ENCODE measurements at places on chromosomes 3 and 15. TPM values are rescaled to one million over a fixed set of nuclear protein-coding genes. Genes with fewer than 3 reads are reported as not detected.

- no peak overlapping the region for H3K4me3 ChIP-seq
- H3K36me3 ChIP-seq: no peaks in the 10 kb centered on the region
- no peak overlapping the region for H3K27ac ChIP-seq
- no peaks in the 10 kb centered on the region for H3K4me1 ChIP-seq
- no peaks in the 10 kb centered on the region for H3K27me3 ChIP-seq
- no peak for DNase-seq
These were observed 463.3 kb downstream of the MAGI1 start for GRCh38 chr3:65575376-65575840.

DNA sequence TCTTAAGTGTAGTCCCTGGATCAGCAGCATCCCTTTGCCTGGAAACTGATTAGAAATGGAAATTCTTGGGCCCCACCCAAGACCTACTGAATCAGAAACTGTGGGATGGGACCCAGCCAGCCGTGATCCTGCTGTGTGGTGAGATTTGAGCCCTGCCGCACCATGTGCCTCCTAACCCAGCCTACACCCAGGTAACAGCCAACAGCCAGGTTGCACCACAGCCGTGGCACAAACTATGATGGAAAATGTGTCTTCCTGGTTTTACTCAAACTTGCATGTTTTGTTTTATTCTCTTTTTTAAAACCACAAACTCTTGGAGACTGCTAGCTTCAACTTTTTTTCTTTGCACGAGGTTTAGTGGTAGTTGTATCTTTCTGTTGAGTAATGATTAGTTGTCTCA, 2.6 kb downstream of the LIMD1 start:
- peak overlapping the region; percentile 17 for H3K4me3 ChIP-seq
- DNase-seq: no peak
- H3K27me3 ChIP-seq: no peaks in the 10 kb centered on the region
- peaks cover 18% of the 10 kb centered on the region for H3K4me1 ChIP-seq

DNA sequence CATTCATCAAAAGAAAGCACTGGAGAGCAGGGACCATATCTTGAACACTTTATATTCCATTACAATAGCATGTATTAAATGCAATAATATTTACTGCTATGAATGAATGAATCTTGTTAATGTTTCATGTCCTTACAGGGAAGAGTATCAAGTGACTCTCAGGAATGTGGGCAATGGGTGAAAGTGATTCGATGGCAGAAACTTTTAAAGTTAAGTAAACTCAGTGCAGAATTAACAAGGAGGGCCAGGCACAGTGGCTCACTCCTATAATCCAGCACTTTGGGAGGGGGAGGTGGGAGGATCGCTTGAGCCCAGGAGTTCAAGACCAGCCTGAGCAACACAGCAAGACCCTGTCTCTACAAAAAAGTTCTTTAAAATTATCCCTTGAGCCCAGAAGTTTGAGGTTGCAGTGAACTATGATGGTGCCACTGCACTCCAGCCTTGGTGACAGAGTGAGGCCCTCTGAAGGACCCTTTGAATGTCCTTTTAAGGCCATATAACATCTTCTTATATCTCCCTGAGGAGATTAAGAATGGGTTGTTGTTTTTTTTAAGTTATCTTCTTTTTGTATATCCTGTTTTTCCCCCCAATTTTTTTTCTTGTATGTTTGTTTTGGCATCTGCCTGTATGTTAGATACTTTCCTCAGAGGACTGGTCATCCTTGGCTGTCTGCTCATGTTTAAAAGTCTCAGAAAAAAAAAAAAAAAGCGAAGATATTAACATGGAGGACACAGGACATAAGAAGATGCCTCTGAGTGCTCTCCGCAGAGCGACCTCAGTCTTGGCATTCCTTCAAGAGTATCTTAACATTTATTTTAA, 9.6 kb upstream of the FSIP1 start:
- no peak for DNase-seq
- H3K27me3 ChIP-seq: no peaks in the 10 kb centered on the region
- H3K4me1 ChIP-seq: no peaks in the 10 kb centered on the region
- H3K27ac ChIP-seq: no peak overlapping the region
- H3K4me3 ChIP-seq: no peak overlapping the region
- H3K36me3 ChIP-seq: no peaks in the 10 kb centered on the region

DNA sequence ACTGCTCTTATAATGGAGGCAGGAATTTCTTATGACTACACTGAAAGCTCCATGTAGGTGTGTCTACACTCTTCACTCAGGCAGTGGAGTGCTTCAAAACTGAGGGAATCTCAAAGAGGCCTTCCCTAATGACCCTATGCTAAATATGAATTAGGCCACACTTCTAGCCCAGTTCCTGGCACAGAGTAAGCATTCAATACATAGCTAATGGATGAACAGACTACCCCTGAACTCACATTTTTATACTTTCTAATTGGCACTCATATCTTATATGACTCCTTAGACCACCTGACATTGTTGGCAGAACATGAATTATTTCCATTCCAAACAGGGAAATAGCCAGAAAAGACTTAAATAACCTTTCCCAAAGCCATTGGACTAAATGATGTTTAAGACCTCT, 3.4 kb downstream of the RARRES1 start:
- no peaks in the 10 kb centered on the region for H3K36me3 ChIP-seq
- peaks cover 7% of the 10 kb centered on the region for H3K4me1 ChIP-seq
- DNase-seq: no peak
- H3K4me3 ChIP-seq: no peak overlapping the region
- H3K27ac ChIP-seq: no peak overlapping the region

- no peaks in the 10 kb centered on the region for H3K36me3 ChIP-seq
- H3K27ac ChIP-seq: no peak overlapping the region
- H3K4me3 ChIP-seq: no peak overlapping the region
- H3K27me3 ChIP-seq: no peaks in the 10 kb centered on the region
These were observed 12.1 kb upstream of the CPB1 start for GRCh38 chr3:148815316-148816110.

The LRRC34 gene
- 5.8 TPM for total RNA-seq

GRCh38 chr3:140597364-140597763, 80.5 kb upstream of the TRIM42 start:
- H3K27ac ChIP-seq: no peak overlapping the region
- H3K36me3 ChIP-seq: no peaks in the 10 kb centered on the region
- H3K4me3 ChIP-seq: no peak overlapping the region
- H3K27me3 ChIP-seq: no peaks in the 10 kb centered on the region
- no peak for DNase-seq

The GOLGA6L7 gene
- not detected for total RNA-seq

GRCh38 chr3:172102123-172102882, 62.9 kb downstream of the FNDC3B start:
- H3K27me3 ChIP-seq: no peaks in the 10 kb centered on the region
- no peak overlapping the region for H3K27ac ChIP-seq
- no peak for DNase-seq
- no peak overlapping the region for H3K4me3 ChIP-seq

GRCh38 chr3:172201136-172201869, 161.9 kb downstream of the FNDC3B start:
- peak overlapping the region; percentile 32 for H3K27ac ChIP-seq
- H3K4me1 ChIP-seq: peaks cover 5% of the 10 kb centered on the region
- peak; percentile 75 for DNase-seq
- H3K36me3 ChIP-seq: no peaks in the 10 kb centered on the region
- no peaks in the 10 kb centered on the region for H3K27me3 ChIP-seq

DNA sequence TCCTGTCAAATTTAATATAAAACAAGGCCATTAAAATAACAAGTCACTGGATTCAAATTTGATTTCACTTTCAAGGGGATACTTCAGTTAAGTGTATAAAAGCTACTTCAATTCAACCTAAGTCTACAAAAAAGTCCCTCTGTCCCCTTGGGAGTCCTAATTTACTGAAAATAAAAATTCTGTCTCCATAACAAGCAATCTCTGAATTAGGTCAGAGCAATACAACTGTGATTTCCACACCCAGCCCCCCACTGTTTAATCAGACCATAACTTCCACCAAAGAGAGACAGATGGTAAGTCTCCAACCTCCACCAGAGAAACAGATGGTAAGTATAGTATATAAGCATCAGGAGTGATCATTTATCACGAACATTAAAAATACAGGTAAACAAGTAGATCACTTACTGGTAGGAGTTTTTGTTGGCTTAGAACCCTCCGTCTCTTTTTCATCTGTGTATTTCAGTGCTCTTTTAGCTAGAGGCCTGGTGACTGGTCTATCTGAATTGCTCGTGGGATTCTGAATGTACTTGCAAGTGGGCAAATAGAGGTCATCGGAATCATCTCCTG, 12.1 kb downstream of the SGO1 start:
- H3K27me3 ChIP-seq: no peaks in the 10 kb centered on the region
- H3K27ac ChIP-seq: no peak overlapping the region
- H3K4me3 ChIP-seq: no peak overlapping the region
- no peaks in the 10 kb centered on the region for H3K4me1 ChIP-seq
- no peaks in the 10 kb centered on the region for H3K36me3 ChIP-seq
- DNase-seq: no peak

- H3K36me3 ChIP-seq: no peaks in the 10 kb centered on the region
- no peaks in the 10 kb centered on the region for H3K4me1 ChIP-seq
- H3K27me3 ChIP-seq: no peaks in the 10 kb centered on the region
- H3K27ac ChIP-seq: no peak overlapping the region
- no peak for DNase-seq
These were observed 11.9 kb downstream of the CFAP161 start for GRCh38 chr15:81146006-81146405.

- H3K4me1 ChIP-seq: no peaks in the 10 kb centered on the region
- no peak overlapping the region for H3K27ac ChIP-seq
- H3K4me3 ChIP-seq: no peak overlapping the region
- no peak for DNase-seq
These were observed 167.4 kb downstream of the GAP43 start for GRCh38 chr3:115790759-115791158.

The CMTM7 gene
- total RNA-seq: 12.7 TPM

- H3K4me3 ChIP-seq: no peak overlapping the region
- H3K36me3 ChIP-seq: no peaks in the 10 kb centered on the region
- H3K4me1 ChIP-seq: no peaks in the 10 kb centered on the region
These were observed 380.9 kb downstream of the EDEM1 start for GRCh38 chr3:5568451-5568850.

GRCh38 chr15:68417051-68417450, 14.9 kb downstream of the ITGA11 start:
- H3K4me3 ChIP-seq: no peak overlapping the region
- H3K27ac ChIP-seq: peak overlapping the region; percentile 95
- no peaks in the 10 kb centered on the region for H3K27me3 ChIP-seq
